ENCODE measurements at places on chromosomes 7 and 10.

DNA sequence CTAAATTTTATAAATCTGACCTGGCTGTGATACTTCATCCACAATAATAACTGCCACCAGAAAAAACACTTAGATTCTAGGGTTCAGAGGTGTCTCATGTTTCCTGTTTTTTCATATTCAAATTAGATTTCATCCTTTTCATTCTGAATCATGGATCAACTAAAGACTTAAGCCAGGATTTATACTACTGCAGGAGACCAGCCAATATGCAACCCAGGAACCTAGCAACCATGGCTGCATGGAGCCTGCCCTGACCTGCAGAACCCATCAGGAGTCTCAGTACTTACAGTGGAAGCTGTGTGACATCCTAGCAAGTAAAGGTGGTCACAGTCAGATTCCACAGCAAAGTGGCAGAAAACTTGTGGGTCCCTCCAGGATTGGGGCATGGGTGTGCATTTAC is 40.5 kb upstream of the RNF148 start:
- no peak for DNase-seq

- DNase-seq: peak; percentile 66
These were observed 37.7 kb downstream of the AGAP3 start for GRCh38 chr7:151123822-151124464.

- DNase-seq: no peak
These were observed 5.9 kb upstream of the HMX2 start for GRCh38 chr10:123141791-123142700.

DNA sequence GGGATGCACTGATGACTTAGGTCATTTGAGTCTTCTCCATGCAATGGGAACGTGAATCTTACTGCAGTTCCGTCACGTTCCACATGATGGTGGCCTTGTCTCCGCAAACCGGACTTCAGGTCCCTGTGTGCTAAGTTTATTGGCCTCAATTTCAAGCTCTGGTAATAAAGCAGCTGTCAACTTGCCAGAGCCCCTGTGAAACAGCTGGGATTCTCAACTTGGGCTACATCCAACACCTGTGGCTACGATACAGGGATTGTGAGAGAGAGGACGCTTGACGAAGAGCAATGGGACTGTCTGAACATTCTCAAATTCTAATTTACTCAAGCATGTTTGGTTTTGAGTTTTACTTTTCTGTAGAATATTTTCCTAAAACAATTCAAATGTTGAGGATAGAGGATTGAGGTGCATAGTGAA is 174.2 kb downstream of the PTN start:
- peak; percentile 66 for DNase-seq

- DNase-seq: peak; percentile 93
These were observed 282.6 kb downstream of the CAMK1D start for GRCh38 chr10:12631787-12632562.

GRCh38 chr10:42574336-42574735 is 64.0 kb downstream of the ZNF33B start:
- DNase-seq: no peak

GRCh38 chr10:53606981-53607380 is 834.4 kb upstream of the MBL2 start:
- no peak for DNase-seq

- no peak for DNase-seq
These were observed at the start of gene NACAD for GRCh38 chr7:45088821-45089340. TSS of gene NACAD (minus strand) at chr7:45088969. CDS start at chr7:45088894, 75 bp downstream.

DNA sequence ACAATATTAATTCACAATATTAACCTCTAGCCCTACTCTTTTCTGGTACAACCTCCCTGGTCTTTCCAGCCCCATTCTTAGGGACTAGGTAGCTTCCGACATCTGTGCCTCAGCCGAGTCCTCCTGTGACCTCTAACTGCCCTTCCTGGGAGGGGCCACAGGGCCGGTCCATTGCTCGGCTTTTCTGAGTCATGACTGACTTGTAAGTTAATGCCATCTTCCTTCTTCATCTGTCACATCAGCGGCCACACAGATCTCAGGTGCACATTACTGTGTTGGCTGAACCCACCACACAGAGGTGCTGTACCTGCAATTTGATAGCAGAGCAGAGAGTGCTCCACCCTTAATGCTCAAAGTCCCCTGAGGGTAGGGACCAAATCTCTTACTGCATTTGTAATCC is 4.1 kb upstream of the CPA4 start:
- no peak for DNase-seq

DNA sequence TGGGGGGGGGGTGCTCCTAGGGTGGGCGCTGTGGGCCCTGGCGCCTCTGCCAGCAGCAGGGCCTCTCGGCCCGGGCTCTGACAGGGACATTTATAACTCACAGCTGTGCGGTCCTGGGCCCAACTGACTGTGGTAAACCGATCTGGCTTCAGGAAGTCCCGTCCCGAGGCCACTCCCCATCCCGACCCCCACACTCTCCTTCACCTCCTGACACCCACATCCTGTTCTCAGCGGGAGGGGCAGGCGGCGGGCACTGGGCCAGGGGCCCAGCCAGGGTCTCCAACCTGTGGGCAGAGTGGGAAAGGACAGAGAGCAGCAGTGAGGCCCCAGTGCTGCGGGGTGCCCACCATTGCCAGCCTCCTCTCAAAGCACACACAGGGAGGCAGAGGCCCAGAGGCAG is 69.1 kb downstream of the ZMIZ1 start:
- DNase-seq: no peak

- DNase-seq: no peak
These were observed 266.5 kb upstream of the HGF start for GRCh38 chr7:82036146-82036886.

- no peak for DNase-seq
These were observed 141.1 kb upstream of the WNT16 start for GRCh38 chr7:121187676-121188075.

DNA sequence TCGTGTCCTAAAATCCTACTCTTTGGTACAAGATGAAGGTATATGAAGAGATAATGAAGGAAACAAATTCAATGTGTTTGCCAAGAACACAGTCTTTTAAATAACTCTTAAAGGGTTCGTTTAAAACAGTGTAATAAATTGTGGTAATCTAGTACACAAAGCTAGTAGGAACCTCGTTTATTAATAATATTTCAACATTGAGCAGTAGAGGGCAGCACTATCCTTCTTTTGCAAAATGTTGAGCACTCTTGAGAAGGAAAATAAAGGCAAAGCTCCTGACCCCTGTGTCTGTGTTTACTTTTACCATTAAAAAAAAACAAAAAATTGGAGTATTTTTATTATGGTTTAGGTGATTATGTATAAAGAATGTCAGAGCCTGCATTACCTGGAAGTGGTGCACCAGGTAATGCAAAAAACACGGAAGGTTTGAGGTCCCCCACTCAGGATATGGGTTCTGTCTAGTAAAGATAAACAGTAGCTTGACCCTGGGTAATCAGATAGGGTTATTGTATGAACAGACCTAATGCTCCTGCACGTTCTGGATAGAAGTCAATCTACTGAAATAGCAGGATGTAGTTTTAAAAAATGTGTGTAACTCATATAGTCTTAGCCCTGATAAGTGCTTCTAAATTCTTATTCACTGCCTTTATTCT is 5.7 kb upstream of the GOT1 start:
- DNase-seq: peak; percentile 69

DNA sequence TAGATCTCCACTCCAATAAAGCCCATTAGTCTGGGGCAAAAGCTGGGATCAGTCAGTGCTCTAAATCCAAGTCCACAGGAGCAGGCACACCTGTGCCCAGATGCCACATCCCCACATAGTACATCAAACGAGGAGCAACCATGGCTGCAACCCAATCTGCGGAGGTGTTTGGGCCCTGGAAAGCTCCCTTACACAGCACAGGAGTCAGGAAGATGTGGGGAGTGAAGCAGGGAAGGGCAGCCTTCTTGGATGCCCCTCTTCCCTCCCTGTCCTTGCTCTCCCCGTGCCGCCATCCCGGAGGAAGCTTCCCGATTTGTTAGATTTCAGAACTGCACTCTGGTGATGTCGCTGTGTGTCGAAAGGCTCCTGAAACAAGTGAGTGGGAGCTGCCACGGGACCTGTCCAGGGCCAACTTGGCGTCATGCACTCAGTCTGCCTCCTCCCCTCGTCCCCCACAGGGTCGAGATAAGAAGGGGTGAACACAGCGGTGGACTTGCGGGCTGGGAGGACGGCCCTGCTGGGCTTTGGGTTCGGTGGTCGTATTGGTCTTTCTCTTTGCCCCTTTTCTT is 230.6 kb upstream of the GRB10 start:
- no peak for DNase-seq

- DNase-seq: no peak
These were observed 13.6 kb downstream of the FZD9 start for GRCh38 chr7:73447121-73447733.

- DNase-seq: no peak
These were observed 161.3 kb upstream of the LRRN3 start for GRCh38 chr7:110929480-110930249.

DNA sequence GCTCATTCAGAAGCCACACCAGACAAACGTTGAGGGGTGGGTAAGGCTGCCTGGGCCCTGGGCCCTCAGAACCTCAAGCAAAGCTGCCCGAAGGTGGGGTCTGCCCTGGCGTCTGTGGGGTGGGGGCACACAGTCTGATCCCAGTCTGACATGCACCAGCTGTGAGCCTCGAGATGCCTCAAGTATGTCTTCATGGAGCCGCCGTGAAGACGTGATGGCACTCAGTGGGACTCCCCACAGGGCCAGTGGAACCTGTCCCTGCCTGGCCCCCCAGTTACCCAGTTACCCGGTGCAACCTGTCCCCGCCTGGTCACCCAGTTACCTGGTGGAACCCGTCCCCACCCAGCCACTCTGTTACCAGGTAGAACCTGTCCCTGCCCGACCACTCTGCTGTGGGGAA is 351.2 kb downstream of the PTPRN2 start:
- DNase-seq: no peak

DNA sequence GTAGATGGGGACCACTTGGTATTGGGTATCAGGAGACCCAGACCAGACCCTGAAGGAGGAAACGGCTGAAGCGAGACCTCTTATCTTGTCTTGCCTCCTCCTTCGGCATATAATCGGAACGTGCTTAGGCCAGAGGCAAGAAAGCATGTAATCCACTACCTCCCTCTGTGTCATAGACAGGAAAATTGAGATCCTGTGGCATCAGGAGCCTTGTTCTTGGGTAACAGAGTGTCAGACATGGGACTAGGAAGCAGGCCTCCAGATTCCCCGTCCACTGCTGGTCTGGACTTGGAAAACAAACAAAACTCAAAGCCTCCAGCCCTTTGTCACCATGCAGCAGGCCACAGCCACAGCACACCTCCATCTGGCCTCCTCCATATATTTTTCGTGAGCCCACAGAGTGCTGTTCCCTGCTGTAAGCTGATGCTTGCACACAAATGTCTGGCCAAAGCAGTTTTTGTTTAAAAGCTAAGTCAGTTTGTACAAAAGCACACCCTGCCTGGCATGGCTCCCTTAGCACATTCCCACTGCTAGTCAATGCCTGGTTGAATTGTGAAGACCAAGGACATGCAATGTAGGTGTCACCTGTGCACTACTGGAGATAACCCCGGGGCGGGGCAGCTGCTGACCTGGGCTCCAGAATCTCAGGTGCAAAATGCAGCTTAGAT is 510.9 kb downstream of the RPS24 start:
- no peak for DNase-seq

GRCh38 chr10:95280637-95281036 is 10.2 kb downstream of the PDLIM1 start:
- no peak for DNase-seq

- DNase-seq: no peak
These were observed 160.5 kb downstream of the BAMBI start for GRCh38 chr10:28837613-28838390.

DNA sequence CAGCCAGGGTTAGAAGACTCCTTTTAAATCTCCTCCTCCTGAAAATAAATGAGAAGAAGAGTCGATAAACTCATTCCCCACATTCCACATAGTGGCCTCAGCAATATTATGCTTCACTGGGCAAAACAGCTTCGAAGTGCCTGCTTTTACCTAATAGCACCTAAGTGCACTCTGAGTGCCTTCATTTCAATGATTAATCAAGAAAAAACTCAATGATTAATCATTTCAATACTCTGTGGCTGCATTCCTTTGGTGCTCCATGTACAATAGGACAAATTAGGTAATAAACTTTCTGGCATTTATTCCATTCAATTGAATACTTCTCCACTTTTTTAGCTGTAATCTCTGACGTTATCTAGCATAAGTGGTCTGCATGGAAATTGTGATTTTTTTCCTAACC is 174.6 kb downstream of the CCDC71L start:
- no peak for DNase-seq

- DNase-seq: no peak
These were observed 51.1 kb downstream of the CAMK1D start for GRCh38 chr10:12400266-12400931.

- no peak for DNase-seq
These were observed 36.8 kb downstream of the AFAP1L2 start for GRCh38 chr10:114367351-114368056.

GRCh38 chr10:118210276-118210675 is 131.8 kb downstream of the FAM204A start:
- no peak for DNase-seq

DNA sequence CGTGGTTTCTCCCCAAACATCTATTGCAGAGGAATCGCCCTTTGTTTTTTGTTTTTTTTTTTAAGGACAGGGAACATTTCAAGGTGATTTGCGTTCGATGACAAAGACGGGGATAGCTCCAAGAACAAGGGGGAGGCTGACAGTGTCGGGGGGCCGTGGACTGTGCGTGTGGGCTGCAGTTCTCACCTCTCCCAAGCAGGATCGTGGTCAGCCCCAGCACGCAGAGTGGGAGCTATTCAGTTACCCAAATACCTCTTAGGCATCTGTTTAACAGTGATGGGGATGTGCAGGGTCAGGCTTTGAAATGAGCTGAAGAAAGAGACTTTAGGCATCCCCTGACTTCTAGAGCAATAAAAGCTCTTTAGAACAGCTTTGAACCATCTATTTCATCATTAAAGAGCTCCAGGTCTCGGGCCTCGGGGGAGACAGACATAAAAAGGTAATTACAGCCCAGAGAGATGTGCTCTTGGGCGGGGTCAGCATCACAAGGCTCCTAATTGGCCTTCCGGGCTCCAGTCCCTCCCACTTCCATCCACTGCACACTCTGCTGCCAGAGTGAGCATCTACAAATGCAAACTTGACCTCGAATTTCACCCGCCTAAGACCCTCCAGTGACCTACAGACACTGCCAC is 97.3 kb downstream of the MYL10 start:
- no peak for DNase-seq

- no peak for DNase-seq
These were observed 39.8 kb upstream of the MSRB2 start for GRCh38 chr10:23055424-23056185.

GRCh38 chr7:45713669-45714520 is 139.7 kb downstream of the ADCY1 start:
- no peak for DNase-seq

GRCh38 chr10:58951746-58952145 is 224.7 kb upstream of the PHYHIPL start:
- no peak for DNase-seq

DNA sequence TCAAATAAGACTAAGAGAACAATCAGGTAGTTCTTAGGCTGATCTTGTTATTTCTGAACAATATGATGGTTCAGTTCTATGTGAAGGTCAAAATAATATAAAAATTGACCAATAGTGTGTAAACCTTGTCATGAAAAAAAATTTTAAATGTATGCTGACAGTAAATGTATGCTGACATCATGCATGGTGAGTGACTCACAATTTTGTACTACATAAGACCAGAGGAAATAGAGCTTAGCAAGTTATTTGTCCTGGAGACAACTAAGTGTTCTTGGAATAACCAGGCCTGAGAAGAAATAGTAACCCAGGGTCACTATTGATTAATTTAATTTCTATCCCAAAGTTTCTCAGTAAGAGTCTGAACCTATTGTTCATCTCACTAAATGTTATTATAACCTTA is 182.2 kb upstream of the PCDH15 start:
- DNase-seq: no peak
